ENCODE measurements at places on chromosomes 2 and 18. TPM values are rescaled to one million over a fixed set of nuclear protein-coding genes. Genes with fewer than 3 reads are reported as not detected.

DNA sequence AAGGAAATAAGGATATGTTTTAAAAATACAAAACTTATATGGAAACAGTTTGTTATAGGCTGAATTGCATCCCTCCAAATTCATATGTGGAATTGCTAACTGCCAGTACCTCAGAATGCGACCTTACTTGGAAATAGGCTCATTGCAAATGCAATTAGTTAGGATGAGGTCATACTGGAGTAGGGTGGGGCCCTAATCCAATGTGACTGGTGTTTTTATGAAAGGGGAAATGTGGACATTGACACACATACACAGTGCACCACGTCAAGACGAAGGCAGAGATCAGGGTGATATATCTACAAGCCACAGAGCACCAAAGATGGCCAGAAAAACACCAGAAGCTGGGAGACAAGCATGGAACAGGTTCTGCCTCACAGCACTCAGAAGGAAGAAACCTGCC, 494.2 kb downstream of the TSN start:
- H3K4me1 ChIP-seq = no peaks in the 10 kb centered on the region
- no peaks in the 10 kb centered on the region for H3K27me3 ChIP-seq
- H3K27ac ChIP-seq = no peak overlapping the region
- DNase-seq = no peak

DNA sequence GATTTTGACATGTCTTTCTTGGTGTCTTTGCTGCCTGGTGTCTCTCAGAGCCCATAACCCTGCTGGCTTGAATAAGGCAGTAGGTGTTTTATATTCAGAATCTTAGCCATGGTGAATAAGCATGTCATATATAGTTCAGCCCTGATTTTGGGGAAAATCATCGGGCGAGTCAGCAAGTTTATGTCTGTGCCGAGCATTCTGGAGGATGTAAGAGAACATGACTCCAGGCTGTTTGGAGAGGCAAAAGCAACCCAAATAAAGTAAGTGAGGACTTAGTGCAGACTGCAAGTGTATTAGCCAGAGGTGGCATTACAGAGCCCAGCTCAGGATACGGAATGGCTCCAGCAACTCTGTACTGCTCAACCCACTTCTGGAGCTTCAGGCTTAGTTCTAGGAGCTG, 50.3 kb downstream of the TCF7L1 start:
- H3K4me1 ChIP-seq = peaks cover 34% of the 10 kb centered on the region
- no peaks in the 10 kb centered on the region for H3K27me3 ChIP-seq
- no peak overlapping the region for H3K27ac ChIP-seq

GRCh38 chr2:197620133-197620532, 55.3 kb downstream of the RFTN2 start:
- no peak overlapping the region for H3K27ac ChIP-seq
- no peaks in the 10 kb centered on the region for H3K36me3 ChIP-seq
- no peaks in the 10 kb centered on the region for H3K27me3 ChIP-seq
- no peaks in the 10 kb centered on the region for H3K4me1 ChIP-seq

DNA sequence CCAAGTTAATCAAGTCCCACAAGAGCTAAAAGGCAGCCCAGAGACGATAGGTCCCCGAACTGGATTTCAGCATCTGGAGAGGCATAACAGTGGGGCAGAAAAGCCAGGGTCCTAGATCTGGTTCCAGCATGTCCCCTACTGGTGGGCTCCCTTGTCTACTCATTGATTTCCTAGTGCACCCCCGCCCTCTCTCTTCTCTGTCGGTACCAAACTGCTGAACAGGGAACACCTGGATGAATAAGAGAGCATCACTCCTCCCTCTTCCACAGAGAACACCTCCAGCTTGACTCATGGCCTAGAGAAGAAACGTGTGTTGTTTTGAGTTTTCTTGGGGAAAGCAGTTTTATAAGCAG, 101.3 kb downstream of the FOXI3 start:
- H3K36me3 ChIP-seq = no peaks in the 10 kb centered on the region
- DNase-seq = no peak
- no peak overlapping the region for H3K27ac ChIP-seq
- H3K27me3 ChIP-seq = no peaks in the 10 kb centered on the region

- no peak for DNase-seq
- H3K4me3 ChIP-seq = no peak overlapping the region
- no peaks in the 10 kb centered on the region for H3K4me1 ChIP-seq
- H3K36me3 ChIP-seq = no peaks in the 10 kb centered on the region
Measured at GRCh38 chr2:136133586-136133985, 15.6 kb upstream of the CXCR4 start.

DNA sequence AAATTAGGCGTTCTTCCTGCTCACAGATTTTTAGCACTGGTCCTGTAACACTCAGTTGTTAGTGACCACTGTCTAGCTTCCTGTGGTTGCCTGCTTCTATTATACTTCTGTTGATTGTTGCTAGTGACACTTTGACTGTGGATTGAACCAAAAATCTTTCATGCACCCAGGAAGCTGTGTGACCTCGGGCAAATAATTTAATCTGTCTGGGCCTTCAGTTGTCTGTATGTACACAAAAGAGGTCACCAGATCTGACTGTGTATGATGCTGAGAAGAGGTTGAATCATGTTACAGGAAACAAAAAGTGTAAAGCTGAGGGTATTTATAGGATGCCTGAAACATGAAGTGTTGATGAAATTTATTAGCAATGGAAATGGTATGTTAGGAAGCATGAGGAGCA, 12.7 kb downstream of the ICOS start:
- H3K4me1 ChIP-seq = no peaks in the 10 kb centered on the region
- H3K36me3 ChIP-seq = no peaks in the 10 kb centered on the region
- no peaks in the 10 kb centered on the region for H3K27me3 ChIP-seq
- no peak for DNase-seq
- H3K4me3 ChIP-seq = no peak overlapping the region
- no peak overlapping the region for H3K27ac ChIP-seq

DNA sequence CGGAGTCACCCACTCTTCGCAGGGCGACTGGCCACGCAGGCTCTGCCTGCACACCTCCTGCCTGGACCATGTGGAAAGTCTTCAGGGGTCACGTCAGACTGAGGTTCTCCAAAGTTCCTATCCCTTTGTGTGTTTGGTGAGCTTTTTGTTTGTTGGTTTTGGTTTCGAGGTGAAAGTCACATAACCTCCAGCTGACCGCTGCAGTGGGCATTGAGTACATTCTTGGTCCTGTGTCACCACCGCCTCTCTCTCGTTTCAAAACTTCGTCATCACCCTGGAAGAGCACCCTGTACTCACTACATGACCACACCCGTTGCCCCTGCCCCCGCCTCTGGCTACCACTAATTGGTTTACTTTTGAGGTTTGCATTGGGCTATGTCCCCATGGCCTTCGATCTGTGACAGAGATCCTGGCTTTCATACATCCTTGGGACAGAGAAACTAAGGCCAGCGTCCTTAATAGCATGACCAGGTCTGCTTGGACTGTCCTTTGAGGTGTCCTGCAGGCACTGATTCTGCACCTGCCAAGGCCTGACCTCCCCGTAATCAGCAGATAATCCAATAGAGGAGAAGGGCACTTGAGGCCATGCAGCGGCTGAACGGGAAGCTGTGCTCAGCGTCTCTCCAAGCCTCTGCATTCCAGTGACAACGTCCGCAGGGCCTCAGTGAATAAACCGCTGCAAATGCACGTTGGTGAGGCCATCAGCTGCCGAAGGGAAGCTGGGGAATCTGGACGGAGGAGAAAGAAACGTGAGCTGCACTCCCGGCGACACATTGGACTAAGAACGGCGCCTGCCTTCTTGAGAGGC, 46.8 kb downstream of the SH3BP4 start:
- H3K4me1 ChIP-seq = peaks cover 7% of the 10 kb centered on the region
- H3K36me3 ChIP-seq = no peaks in the 10 kb centered on the region
- H3K4me3 ChIP-seq = no peak overlapping the region
- H3K27me3 ChIP-seq = no peaks in the 10 kb centered on the region

DNA sequence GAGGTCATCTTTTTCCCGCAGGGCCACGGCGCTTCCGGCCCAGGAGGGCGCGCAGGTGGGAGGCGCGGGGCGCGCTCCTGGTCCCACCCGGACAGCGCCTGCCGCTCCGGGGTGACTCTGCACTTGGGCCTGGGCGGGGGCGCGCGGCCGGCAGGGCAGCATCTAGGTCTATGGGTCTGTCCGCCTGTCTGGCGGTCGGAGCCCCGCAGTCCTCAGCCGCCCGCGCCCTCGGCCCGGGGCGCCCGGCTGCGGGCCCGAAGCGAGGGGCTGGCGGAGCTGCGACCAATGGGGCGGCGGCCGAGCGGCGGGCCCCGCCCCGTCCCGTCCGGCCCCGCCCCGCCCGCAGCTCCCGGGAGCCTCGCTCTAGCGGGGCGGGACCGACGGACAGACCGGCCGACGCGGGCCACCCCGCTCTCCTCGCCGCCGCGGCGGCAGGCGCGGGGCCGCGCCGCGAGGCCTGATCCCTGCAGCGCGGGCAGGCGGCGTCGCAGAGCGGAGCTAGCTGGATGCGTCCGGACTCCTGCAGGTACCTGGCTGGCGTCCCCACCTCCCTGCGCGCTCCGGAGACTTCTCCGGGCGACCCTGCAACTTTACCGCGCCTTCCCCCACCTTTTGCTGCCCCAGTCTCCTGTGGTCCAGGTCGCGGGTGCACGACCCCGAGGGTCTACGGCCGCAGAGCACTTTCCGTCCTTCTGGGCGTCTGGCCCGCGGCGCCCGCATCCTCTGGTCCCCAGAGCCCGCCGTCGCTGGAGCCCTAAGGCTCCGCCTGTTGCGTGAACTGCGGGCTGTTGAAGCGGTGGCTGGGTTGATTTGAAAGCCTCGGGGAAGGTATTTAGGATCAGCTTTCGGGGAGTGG, at the start of gene KCNS3:
Gene KCNS3, plus strand, starts transcription at position 387 of the 856 bp plus-strand sequence. CDS start 52,342 bp downstream, outside the sequence.
- H3K27ac ChIP-seq = peak within 1 kb of the TSS; percentile 71
- peak within 1 kb of the TSS; percentile 90 for H3K4me3 ChIP-seq
- peaks cover 18% of the 10 kb centered on the region for H3K4me1 ChIP-seq
- no peak for DNase-seq
- no peaks in the 10 kb centered on the region for H3K36me3 ChIP-seq
- H3K27me3 ChIP-seq = no peaks in the 10 kb centered on the region

- no peak overlapping the region for H3K27ac ChIP-seq
- no peak overlapping the region for H3K4me3 ChIP-seq
- H3K27me3 ChIP-seq = no peaks in the 10 kb centered on the region
- H3K36me3 ChIP-seq = no peaks in the 10 kb centered on the region
- H3K4me1 ChIP-seq = peaks cover 30% of the 10 kb centered on the region
- DNase-seq = no peak
Measured at GRCh38 chr2:43314299-43314927, 88.0 kb upstream of the ZFP36L2 start.

CXCR2 gene
- 6.4 TPM for total RNA-seq

MSH6 gene
- 38.8 TPM for total RNA-seq

Measured in vagina (tissue), 2 donors.